ENCODE measurements at places on chromosomes 11 and 22. TPM values are rescaled to one million over a fixed set of nuclear protein-coding genes. Genes with fewer than 3 reads are reported as not detected.

DNA sequence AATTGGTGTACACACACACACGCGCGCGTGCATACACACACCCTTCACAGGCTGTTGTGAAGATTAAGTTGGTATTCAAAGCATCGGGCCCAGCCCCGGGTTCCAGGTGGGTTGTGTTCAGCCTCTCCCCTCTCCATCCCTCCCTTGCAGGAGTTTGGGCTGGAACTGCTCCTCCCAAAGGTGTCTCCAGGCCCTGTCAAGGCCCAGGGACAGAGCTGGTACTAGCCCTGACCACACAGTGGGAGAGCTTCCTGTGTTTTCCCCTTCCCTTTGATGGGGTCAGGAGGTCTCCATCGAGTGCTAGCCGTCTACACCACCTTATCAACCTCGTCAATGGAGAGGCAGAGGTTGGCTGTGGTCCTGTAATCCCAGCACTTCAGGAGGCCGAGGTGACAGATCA, 36.5 kb upstream of the CSNK1E start:
- no peak for DNase-seq

GRCh38 chr22:45775569-45776312, 104.1 kb downstream of the ATXN10 start:
- DNase-seq = no peak

DNA sequence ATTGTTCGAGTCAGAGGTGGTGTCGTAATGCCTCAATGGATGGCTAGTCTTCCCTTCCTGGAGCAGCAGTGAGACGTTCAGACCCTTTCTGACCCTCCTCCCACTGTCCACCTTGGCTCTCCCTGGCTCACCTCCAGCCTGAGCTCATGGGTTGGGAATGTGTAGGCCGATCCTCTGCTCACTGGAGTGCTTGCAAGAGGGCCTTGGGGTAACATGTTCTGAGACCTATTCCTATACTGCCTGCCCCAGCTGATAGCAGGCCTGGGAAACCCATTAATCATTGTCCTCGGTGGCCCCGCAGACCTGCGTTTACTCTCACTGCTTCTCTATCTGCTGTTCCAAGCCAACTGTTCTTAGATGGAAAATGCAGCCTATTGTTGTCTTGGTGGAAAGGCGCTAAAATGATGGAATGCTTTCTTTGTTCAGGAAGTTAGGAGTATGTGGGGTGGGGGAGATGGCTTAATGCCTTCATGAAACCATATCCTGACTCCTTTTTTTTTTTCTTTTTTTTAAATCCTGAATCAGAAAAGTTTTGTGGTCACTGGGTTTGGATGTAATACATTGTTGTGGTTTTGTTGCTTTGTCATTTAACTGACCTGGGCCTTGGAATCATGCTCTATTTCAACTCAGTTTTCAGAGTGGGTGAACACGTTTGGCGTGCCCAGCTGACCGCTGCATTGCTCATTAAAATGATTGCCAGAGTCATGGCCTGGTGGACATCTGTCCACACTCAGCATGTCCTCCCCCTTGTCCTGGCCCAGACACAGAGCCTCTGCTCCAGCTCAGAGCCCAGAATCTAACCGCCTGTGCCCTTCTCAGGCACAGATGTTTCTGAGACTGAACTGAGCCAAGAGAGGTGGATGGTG, 72.5 kb downstream of the MICAL2 start:
- no peak for DNase-seq

GRCh38 chr22:23705358-23705757, 14.5 kb downstream of the RGL4 start:
- DNase-seq = no peak

DNA sequence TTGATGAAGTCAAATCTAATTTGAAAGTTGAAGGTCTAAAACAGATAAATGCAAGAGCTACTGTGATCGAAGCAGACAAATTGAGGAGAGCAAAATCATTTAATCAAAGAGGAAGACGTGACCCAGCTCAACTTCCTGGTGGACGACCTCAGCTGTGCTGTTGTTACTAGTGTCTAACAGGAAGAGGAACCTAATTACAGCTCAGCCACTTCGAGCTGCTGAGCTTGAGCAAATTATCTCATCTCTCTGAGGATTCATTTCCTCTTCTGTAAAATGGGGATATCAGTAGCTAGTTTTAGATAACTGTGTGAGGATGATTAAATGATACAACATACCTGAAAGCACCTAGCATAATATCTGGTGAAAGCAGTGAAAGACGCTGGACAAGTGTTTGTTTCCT, 48.6 kb upstream of the OLFML1 start:
- no peak for DNase-seq

- no peak for DNase-seq
Measured at GRCh38 chr11:38256436-38256835, 1658.4 kb upstream of the RAG2 start.

DNA sequence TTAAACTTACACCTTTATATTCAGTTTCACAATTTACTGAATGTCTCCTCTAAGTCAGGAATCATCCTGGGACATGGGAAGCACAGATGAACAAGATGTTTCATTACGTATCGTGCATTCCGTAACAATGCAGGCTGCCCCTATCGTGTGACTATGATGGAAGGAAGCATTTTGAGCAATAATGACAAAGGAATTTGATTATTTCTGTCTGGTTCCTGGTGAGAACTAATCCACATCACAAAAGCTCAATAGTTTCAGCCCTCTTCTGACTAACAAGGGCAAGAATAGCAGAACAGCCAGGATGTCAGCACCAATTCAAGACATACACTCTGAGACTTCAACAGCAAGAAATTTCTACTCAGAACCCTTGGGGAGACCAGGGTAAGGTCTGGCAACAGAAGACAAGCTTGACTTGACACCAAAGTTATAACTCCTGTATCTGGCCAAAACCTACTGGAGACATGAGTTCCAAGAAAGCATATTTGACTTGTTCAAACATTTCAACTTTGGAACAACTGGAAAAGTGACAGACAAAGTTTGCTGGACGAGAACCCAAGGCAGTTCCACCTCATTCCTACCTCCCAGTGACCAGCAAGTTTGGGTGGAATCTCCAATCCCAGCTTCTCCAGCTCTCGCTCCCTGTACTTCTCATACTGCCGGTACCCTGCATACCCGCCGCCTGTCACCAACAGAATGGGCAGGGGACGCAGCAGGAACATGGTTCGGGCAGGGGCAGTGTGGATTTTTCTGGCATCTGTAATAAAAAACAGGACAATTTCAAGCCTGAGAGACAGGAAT, 14.3 kb downstream of the PISD start:
- no peak for DNase-seq

- DNase-seq = no peak
Measured at GRCh38 chr11:72951888-72952287, 137.7 kb downstream of the ATG16L2 start.

DNA sequence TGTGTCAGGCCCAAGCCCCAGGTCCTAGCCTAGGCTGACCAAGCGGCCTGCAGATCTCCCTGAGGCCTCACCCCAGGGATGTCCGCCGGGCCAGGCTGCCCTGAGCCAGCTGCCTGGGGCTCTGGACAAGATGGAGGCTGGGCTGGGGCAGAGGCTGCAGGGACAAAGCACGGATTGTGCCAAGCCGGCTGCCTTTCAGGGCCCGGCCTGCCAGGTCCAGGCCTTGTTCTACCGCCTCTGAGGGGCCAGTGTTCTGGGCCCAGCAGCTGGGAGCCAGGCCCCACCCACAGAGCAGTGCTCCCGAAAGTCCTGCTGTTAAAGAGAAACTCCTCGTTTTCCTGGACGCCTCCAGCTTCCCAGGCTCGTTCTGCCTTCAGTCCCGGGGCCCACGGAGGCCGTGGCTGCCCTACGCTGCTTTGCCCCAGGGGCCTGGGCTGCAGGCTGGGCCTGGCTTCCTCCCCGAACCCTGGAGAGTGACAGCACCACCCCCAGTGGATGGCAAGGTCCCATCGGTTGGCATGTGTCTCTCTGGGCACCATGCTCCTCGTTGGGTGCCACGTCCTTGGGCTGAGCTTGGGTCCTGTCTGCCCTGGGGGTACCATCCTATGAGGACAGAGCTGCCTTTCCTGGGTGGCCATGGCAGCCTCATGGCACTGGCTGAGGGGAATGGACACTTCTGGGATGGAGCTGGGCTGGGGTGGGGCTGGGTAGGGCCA, 7.6 kb downstream of the BRSK2 start:
- DNase-seq = no peak

- DNase-seq = no peak
Measured at GRCh38 chr11:86983021-86983488, 27.9 kb upstream of the FZD4 start.

- no peak for DNase-seq
Measured at GRCh38 chr11:125320347-125321076, 156.0 kb downstream of the PKNOX2 start.

The ESAM gene
- 38.7 TPM for total RNA-seq

The E2F8 gene
- total RNA-seq = 0.64 TPM

The OR56A1 gene
- not detected for total RNA-seq
